Naive B cell (primary cell): ENCODE measurements at places on chromosomes 11 and 22.

DNA sequence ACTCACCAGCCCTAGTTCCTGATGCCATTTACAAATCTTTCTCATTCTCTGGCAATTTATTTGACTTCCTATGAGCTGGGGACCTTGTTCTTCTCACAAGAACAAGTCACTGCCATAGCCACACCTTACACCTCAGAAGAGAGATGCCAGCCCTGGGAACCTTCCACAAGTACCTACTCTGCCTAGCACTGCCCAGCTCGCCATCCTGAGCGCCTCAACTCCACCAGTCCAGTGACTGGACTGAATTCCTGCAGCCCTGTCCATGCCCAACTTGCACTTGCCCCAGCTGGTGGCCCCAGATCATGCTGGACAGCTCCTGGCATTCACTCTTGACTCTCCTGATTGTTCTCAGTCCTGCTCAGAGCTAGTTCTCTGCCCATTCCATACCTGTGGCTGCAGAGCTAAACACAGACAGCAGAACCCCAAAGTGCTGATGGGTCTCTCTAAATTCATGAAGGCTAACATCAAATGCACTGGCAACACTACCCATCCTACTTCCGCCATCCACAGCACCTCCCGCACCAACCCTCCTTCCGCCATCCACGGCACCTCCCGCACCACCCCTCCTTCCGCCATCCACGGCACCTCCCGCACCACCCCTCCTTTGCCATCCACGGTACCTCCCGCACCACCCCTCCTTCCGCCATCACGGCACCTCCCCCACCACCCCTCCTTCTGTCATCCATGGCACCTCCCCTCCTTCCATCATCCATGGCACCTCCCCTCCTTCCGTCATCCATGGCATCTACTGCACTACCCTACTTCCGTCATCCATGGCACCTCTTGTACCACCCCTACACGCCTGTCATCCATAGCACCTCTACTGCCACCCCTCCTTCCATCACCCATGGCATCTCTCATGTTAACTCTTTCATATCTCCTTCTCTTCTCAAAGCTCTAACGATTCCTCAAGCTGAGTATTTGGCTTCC lies 23.6 kb upstream of the SLC25A1 start:
- H3K27me3 ChIP-seq: no peaks in the 10 kb centered on the region
- no peak overlapping the region for H3K4me3 ChIP-seq
- no peaks in the 10 kb centered on the region for H3K36me3 ChIP-seq
- H3K4me1 ChIP-seq: peaks cover 5% of the 10 kb centered on the region
- no peak for DNase-seq

DNA sequence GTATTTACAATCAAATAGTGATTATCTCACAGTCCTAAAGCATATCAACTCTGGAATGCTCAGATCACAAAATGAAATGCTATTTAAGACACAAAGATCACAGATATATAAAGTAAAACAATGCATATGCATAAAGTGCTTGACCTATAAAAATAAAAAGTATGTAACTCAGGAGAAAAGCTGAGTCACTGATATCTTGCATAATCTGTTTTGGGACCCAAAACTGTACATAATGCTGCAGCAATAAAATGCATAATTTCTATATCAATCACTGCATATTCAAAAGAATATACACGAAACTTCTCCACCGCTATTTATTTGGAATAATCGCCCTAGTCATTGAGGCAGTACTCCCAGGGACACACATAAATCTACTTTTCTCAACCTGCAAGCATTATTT lies 34.9 kb upstream of the GRIA4 start:
- no peaks in the 10 kb centered on the region for H3K27me3 ChIP-seq
- H3K4me1 ChIP-seq: no peaks in the 10 kb centered on the region
- no peak overlapping the region for H3K4me3 ChIP-seq
- DNase-seq: no peak

DNA sequence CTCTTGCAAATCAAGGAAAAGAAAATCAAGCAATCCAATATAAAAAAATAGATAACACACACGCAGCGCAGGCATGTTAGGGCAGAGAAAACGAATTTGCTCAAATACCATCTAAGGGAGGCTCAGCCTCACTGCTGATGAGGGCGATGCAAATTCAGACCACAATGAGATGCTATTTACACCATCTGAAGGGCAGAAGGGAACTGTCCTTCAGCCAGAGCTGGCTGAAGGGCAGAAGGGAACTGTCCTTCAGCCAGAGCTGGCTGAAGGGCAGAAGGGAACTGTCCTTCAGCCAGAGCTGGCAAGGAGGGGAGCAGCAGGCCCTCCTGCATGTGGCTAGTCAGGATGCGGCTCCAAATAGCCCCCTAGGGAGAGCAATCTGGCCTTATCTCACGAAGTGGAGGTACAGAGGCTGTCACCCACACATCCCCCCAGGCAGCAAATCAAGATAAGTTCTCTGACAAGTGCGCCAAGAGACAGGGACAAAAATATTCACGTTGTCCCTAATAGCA lies 7.6 kb upstream of the SLC39A13 start:
- peak overlapping the region; percentile 83 for H3K4me3 ChIP-seq
- H3K27ac ChIP-seq: peak overlapping the region; percentile 97
- peaks cover 55% of the 10 kb centered on the region for H3K4me1 ChIP-seq
- H3K27me3 ChIP-seq: no peaks in the 10 kb centered on the region
- DNase-seq: no peak

DNA sequence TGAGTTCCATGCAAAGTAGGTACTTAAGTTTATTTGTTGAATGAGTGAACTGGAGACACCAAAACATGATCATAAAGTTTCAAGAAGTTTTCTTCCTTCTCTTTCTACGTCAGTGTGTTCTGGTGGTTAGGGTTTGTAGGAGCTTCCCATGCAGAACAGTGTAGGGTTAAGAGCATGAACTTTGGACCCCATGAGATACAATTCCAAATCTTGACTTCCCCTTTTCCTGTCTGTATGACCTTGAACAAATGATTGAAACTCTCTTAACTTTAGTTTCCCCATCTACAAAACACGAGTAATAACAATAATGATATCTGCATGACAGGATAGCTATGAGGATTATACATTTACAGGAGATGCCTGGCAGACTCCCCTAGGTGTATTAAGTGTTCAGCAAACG lies 41.0 kb upstream of the TENM4 start:
- H3K27ac ChIP-seq: no peak overlapping the region
- H3K4me3 ChIP-seq: no peak overlapping the region
- H3K27me3 ChIP-seq: peaks cover 9% of the 10 kb centered on the region

DNA sequence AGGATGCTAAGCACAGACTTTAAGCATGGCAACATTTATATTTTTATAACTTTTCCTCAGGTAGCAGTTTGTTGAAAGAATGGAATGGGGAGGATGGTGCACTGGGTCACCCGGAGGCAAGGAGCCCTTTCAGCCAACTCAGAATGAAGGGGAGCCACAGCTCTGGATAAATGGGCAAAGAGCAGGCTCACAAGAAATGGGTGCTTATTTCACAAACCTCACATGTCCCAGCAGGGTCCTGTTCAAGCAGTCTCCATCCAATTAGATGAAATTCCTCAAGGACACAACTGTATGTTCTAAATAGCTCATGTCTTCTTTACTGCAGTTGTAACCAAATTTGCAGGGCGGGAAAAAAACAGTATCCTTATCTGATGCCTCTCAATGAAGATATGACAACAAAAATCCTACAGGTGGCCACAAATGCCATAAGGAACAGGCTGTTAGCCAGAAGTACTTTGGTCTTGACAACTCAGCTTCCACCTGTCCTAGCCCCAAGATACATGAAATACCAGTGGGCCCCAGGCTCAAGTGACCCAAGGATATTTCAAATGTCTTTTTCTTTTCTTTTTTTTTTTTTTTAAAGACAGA lies 48.2 kb downstream of the MAPK1 start:
- peak overlapping the region; percentile 85 for H3K4me3 ChIP-seq
- H3K36me3 ChIP-seq: no peaks in the 10 kb centered on the region
- H3K27me3 ChIP-seq: no peaks in the 10 kb centered on the region
- DNase-seq: no peak

DNA sequence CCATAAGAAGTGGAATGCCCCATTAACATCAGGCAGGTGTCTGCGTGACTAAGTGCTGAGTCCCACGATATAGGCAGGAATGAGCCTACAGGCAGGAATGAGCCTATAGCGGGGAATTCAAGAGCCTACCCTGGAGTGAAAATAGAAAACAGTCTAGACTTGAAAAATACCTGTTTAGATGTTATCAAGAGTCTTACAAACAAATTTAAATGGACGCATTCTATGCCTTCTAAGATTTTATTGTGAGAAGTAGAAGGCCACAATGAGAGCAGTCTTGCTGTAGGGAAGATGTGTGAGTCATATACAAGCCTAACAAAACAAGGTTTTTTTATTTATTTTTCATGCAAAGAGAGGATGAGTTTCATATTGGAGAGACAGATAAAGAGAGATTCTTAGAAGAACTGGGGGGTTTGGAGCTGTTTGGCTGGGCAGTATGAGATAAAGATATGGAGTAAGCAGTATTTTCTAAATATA lies 200.8 kb upstream of the ZC3H12C start:
- H3K27me3 ChIP-seq: peaks cover 12% of the 10 kb centered on the region
- no peak overlapping the region for H3K4me3 ChIP-seq
- DNase-seq: no peak
- no peaks in the 10 kb centered on the region for H3K36me3 ChIP-seq
- H3K27ac ChIP-seq: no peak overlapping the region
- H3K4me1 ChIP-seq: no peaks in the 10 kb centered on the region

DNA sequence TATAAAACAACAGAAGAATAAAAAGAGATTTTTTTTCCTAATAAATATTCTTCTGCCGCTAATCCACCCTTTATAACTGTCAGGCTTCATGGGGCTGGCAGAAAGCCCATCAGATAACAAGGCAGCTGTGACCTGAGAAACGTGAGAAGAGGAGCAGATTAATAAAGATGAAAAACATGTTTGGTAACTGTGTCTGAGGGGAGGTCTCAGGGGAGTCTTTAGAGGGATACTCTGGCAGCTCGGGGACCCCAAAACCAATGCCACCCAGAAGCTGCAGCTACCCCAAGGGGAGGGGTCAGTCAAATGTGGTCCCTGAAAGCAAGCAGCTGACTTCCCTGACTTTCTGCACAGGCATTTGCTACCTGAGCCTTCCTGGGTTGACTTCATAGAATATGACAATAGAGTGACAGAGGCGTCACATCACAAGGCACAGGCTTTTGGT lies 48.4 kb upstream of the POU2AF1 start:
- no peaks in the 10 kb centered on the region for H3K27me3 ChIP-seq
- H3K4me1 ChIP-seq: peaks cover 13% of the 10 kb centered on the region
- H3K36me3 ChIP-seq: no peaks in the 10 kb centered on the region
- no peak for DNase-seq

GRCh38 chr11:121715405-121715804 lies 262.6 kb upstream of the SORL1-AS1 start:
- no peaks in the 10 kb centered on the region for H3K36me3 ChIP-seq
- H3K27ac ChIP-seq: no peak overlapping the region
- no peak overlapping the region for H3K4me3 ChIP-seq
- peaks cover 28% of the 10 kb centered on the region for H3K27me3 ChIP-seq

DNA sequence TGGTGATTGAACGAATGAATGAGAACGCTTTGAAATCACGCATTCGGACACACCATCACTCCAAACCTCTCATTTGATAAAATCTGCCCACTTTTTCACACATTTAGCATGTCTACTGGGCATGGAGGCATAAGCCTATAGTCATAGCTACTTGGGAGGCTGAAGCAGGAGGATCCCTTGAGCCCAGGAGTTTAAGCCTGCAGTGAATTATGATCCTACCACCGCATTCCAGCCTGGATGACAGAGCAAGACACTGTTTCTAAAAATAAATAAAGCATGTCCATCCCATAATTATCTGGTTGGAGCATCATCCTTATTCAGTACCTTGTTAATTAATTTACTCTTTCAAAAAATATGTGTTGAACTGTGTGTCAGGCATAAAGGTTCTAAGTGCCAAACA lies 3.3 kb upstream of the PICALM start:
- no peaks in the 10 kb centered on the region for H3K36me3 ChIP-seq
- H3K27me3 ChIP-seq: no peaks in the 10 kb centered on the region
- no peak for DNase-seq
- H3K4me1 ChIP-seq: peaks cover 23% of the 10 kb centered on the region
- H3K27ac ChIP-seq: no peak overlapping the region

DNA sequence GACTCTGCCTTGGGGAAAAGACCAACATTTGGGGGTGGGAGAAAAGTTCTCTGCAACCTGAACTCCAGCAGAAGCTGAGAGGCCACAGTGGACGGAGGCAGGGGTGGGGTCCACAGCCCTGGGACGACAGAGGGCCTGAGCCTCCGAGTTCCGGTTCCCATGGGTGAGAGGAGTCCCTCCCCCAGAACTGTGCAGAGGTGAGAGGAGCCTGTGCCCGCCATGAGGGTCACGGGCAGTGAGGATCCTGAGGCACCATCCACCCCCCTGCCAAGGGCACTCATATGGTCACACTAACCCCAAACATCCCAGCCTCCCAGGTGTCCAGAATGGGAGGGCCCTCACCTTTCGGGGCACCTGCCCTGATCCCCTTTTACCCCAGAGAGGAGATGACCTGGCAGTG lies 30.5 kb downstream of the KIAA0930 start:
- H3K27ac ChIP-seq: no peak overlapping the region
- H3K4me3 ChIP-seq: no peak overlapping the region
- no peaks in the 10 kb centered on the region for H3K27me3 ChIP-seq
- H3K4me1 ChIP-seq: peaks cover 20% of the 10 kb centered on the region

DNA sequence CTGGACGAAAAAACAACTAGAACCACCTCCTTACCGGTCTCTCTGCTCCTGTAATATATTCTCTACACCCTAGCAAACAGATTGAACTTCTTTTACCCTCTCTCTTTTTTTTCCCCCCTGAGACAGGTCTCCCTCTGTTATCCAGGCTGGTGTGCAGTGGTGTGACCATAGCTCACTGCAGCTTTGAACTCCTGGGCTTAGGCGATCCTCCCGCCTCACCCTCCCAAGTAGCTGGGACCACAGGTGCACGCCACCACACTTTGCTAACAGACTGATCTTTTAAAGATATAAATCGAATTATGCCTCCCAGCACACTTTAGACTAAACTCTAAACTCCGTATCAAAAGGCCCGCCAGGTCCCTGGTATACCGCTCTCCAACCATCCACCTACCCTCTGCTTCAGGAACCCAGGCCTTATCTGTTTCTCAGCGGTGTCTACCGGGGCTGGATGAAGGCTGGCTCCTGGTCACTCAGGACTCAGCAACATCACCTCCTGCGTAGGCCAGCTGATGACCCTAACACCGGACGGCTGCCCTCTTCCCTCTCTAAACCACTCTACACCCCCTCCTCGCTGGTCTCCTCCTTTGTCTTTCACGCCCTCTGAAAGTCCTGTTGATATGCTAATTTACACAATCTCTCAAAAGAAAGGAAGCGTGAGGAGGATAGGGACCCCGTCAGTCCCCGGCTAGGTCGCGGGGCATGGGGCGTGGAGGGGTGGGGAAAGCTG lies 745 bp downstream of the C22orf39 start:
- no peaks in the 10 kb centered on the region for H3K36me3 ChIP-seq
- H3K4me1 ChIP-seq: peaks cover 47% of the 10 kb centered on the region
- H3K27ac ChIP-seq: peak overlapping the region; percentile 99

GRCh38 chr22:20857838-20858614 lies 585 bp downstream of the PI4KA start:
- H3K27me3 ChIP-seq: no peaks in the 10 kb centered on the region
- DNase-seq: no peak
- peaks cover 63% of the 10 kb centered on the region for H3K4me1 ChIP-seq
- peak overlapping the region; percentile 96 for H3K27ac ChIP-seq
- peak overlapping the region; percentile 88 for H3K4me3 ChIP-seq
